Astrocyte of the cerebellum (primary cell): ENCODE measurements at places on chromosomes 4 and X.
A peak's percentile ranks its signal among the peaks of the same experiment; 100 is the strongest.

DNA sequence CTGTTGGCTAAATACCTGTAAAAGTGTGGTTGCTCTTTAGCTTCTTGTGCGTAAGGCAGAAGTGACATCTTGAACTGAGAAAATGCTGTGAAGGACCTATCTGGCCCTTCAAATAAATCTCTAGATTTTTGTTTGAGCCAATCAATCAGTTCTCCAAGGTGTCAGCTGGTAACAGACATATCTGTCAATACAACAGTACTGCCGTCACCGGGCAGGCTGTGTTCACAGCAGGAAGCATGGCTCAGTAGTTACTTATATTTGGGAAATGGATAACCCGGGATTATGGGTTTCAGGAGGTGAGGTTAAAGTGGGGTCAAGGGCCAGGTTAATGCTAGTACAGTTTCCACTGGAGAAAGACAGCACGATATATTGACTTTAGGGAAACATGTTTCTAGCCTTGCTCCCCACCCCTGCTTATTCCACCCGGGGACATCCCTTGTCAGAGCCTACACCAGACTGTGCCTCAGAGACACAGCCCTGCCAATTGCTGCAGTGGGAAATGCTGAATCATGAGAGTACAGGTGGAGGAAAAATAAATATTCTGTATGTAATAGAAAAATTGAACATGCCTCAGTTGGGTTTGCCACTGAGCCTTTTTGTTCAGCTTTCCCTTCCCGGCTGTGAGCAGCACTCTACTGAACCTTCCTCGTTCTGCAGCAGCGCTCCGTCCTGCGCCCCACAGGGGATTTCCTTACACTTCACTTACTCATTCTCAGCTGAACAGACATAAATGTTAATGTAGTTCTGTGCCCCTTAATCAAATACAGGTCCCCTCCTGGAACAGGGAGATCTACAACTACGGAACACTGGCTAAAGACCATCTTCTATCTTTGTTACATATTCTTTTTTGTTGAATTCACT lies 121.1 kb downstream of the MGST2 start:
- DNase-seq = no peak

- DNase-seq = no peak
These were observed 153.9 kb downstream of the ATG4A start for GRCh38 chrX:108245462-108245861.

- no peak for DNase-seq
These were observed 9.6 kb upstream of the SLAIN2 start for GRCh38 chr4:48331577-48332330.

DNA sequence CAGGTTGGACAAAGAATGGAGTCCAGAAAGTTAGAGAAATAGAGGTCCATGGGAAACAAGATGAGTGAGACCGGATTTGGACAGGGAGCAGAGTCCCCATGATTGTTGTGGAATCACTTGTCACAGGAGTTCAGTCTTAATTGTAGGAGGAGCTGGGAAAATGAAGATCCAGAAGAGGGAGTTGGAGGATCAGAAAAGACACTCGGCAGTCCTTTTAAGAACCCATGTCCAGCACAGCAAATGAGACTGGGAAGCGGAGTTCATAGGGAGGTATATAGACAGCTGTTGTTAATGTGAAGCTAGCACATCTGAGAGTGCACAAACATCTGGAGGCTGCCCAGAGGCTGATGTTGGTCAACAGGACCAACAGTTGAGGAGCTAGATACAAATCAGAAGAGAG lies 111.4 kb upstream of the RXFP1 start:
- DNase-seq = no peak

GRCh38 chr4:96227515-96227914 lies 387.6 kb downstream of the PDHA2 start:
- DNase-seq = no peak

- DNase-seq = no peak
These were observed 495.4 kb downstream of the PACRGL start for GRCh38 chr4:21195682-21196081.

GRCh38 chr4:91427171-91427570 lies 876.6 kb upstream of the GRID2 start:
- no peak for DNase-seq

DNA sequence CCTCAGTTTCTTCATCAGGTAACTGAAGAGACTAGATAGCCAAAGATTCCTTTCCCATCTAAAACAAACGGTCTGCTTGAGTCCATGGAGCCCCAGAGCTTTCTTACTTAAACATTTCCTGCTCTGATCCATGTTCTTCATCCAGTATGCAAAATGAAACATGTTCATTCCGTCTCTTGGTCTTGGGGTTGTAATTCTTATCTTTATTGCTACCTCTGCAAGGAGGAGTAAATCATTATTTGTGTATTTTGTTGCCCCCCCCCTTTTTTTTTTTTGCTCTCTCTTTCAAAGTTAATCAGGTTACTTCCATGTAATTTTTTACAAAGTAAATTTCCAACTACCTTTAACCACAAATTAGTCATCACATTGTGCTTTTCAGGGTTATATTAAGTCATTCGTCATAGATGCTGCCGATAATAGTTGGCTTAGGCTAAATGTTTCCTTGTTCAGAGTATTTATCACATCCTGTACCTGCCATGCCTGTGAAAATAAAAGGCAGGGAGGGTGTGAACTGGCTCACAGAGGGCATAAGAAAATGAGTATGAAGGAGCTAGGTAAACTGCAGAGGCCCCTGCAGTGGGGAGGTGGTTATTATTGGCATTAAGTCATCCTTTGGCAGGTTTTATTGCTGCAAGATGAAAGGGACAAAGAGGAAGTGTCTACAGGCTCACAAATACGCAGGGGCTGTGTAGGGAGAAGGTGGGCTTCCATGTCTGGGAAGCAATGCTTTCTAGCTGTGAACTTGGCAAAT lies 76.7 kb upstream of the HS3ST1 start:
- DNase-seq = peak; percentile 42

DNA sequence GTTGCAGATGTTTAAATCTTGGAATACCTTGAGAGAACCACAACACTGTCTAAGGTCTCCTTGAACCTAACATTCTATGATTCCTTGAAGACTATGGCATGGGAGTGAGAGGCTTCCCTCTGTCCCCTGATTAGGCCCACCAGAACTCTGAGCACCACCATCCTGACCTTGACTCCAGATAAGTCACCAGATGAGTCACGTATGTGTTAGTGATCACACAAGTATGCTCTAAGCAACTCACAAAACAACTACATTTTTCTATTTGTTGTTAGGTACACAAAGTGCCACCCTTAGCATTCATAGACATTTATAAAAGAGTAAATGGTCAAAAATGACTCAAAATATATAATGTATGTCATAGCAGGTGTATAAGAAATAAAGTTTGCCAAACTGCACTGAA lies 252.9 kb upstream of the CXXC4 start:
- no peak for DNase-seq

DNA sequence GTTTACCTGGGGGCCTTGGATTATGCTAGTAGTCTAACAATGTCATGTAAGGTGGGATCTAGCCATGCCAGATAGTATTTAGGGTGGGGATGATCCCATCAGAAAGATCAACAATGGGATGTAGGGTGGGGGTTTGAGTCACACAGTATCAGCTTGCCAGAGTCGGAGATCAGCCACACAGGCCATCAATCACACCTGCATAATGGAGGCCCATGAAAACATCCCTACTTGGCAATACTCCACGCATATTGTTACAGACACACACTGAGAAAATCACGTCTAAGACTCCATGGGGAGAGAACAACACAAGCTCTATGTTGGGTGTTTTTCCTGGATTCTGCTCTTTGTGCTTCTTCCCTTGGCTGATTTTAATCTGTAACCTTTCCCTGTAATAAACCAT lies 49.5 kb upstream of the SLC25A4 start:
- no peak for DNase-seq

GRCh38 chr4:165508372-165509120 lies 129.7 kb downstream of the CPE start:
- no peak for DNase-seq

GRCh38 chr4:6112606-6113290 lies 87.6 kb downstream of the JAKMIP1 start:
- no peak for DNase-seq
